ENCODE measurements at places on chromosomes 13 and 19.

DNA sequence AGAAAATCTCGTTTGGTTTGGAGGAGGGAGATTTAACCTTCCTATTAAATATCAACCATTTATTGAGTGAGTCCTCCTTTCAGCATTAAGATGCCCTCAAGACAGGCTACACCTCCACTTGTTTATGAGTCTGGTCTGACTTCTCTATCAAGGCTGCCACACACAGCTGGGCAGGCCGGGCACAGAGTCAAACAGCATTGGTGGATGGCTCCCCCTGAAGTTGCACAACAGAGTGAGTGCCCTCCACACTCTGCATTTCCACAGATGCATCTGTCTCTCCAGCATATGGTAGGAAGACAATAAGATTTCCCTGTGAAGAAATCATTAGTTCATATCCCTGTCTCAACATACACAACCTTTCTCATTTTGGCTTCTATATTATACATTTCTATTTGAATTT, 31.4 kb downstream of the PHF11 start:
- DNase-seq: no peak

DNA sequence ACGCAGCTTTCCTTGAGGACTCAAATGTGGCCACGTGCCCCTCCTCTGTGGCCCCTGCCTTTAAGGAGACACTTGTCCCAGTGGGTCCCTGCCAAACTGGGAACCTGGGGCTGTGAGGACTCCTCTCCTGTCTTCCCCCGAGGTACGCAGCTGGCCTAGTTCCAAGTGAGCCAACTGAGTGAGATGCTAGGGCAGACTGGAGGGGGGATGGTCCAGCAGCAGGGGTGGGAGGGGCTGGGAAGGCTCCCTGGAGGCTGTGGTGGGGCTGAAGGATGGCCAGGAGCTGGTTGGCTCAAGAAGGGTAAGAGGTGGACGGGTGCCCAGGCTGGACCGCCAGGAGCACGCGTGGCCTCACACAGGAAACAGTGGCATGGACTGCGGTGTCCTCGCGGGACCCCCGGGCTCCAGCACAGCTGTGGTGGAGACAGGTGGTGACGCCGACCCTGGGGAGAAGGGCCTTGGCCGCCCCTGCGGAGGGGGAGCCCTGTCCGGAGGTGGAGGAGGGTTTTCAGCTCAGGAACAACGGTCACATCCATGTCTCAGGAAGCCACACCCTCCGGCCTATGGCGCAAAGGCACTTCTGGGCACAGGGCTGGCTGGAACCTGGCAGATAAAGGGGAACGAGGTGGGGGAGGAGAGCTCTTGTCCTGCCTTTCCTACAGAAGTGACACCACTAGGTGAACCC, 45.8 kb downstream of the MLLT1 start:
- no peak for DNase-seq

DNA sequence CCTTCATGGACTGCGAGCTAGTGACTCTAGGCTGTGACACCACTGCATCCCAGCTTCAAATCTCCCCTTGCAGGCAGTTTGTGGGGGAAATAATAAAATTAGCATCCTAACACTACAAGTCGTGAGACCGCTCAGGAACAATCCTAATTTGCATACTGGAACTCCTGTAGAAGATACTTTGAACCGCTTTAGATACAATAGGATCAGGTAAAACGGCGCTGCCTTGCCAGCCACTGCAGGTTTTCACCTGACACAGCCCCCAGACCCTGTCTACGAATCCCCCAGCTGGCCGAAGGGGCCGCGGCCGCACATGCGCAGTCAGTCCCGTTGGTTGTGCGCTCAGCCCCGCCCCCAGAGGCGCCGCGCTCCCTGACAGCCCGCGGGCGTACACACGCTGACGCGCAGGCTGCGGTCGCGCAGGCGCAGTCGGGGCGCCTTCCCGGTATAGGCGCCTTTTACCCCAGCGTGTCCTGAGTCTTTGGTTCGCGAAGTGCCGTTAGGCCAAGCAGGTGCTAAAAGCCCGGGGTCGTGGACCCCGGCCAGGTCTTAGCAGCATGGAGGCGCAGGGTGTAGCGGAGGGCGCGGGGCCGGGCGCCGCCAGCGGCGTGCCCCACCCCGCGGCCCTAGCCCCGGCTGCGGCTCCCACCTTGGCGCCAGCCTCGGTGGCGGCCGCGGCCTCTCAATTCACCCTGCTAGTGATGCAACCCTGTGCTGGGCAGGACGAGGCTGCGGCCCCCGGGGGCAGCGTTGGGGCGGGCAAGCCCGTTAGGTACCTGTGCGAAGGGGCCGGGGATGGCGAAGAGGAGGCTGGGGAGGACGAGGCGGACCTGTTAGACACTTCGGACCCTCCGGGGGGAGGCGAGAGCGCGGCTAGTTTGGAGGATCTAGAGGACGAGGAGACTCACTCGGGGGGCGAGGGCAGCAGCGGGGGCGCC, at the start of gene RFXAP:
TSS of gene RFXAP (plus strand) at position 419 of the 935 bp plus-strand sequence. CDS start at position 555, 136 bp downstream.
- peak; percentile 95 for DNase-seq

DNA sequence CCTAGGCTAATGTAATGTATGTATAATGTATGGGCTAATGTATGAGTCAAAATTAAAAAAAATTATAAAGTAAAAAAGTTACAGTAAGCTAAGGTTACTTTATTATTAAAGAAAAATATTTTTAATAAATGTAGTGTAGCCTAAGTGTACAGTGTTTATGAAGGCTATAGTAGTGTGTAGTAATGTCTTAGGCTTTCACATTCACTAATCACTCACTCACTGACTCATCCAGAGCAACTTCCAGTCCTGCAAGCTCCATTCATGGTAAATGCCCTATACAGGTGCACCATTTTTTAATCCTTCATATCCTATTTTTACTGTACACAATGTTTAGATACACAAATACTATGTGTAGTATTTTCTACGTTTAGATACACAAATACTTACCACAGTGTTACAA, 1.8 kb upstream of the TMEM272 start:
- no peak for DNase-seq

- no peak for DNase-seq
Observed at GRCh38 chr13:19955873-19956559, 2.5 kb upstream of the ZMYM2 start.

- DNase-seq: peak; percentile 77
Observed at GRCh38 chr13:25881971-25882451, 169.8 kb downstream of the SHISA2 start.

DNA sequence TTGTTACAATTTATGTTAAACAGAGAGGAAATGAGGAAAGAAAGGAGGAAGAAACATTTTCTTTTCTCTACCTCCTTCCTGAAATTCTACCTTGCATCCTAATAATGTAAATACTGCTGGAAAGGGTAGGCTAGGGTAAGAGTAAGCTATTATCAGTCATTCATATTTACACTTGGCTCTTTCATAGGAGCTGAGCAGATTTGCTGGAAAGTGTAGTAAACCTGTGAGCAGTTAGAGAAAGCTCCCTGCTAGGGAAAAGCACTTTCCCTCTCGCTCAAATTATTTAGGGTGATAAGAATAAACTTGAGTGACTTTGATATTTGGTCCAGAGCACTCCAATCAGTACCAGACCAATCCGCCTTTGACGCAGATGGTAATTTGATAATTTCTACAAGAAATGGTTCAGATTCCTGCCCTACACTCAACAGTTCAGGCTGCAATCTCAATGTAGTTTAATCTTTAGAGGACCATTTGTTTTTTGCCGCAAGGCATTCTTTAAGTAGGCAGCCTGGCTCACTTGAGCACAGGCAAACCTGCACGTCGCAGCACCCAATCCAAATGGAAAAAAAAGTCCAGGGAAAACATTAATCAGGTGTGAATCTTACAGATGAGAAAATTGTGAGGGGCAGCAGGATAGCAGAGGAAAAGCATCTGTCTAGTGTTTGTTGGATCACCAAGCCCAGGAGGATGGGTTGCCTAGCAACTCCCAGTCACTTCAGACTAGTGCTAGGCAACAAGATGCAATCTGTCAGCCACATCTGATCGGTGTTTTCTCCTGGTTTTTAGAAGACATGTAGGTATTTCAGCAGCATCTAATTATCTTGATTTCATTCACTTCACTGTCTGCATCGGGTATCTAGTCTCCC, 68.6 kb upstream of the KL start:
- no peak for DNase-seq

GRCh38 chr13:108785844-108786243, 156.4 kb downstream of the MYO16 start:
- no peak for DNase-seq

GRCh38 chr19:53998223-53998622, 6.8 kb downstream of the CACNG6 start:
- DNase-seq: no peak

DNA sequence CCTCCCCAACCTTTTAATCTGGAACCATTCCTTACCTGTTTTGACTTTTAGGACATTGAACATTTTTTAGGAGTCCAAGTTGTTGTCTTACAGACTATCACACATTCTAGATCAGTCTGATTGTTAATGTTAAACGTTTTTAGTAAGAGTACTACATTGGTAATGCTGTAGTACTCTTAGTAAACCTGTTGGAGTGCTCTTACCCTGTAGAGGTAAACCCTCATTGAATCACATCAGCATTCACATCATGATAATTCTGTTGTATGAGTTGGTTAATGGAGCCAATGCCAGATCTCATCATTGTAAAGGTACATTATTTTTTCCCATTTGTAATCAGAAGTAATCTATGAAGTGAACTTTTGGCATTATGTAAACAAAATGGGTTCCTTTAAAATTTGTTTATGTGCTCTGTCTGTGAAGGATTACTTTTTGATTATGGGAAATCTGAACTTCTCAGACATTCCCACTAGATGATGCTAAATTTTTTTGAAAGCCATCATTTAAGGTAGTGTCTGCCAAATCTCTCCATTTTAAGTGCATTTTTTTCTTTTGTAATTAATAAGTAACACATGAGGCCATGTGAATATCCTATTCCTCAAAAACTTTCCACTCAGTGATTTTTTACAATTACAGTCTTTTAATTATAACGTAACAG, 55.2 kb downstream of the VWA8 start:
- no peak for DNase-seq

DNA sequence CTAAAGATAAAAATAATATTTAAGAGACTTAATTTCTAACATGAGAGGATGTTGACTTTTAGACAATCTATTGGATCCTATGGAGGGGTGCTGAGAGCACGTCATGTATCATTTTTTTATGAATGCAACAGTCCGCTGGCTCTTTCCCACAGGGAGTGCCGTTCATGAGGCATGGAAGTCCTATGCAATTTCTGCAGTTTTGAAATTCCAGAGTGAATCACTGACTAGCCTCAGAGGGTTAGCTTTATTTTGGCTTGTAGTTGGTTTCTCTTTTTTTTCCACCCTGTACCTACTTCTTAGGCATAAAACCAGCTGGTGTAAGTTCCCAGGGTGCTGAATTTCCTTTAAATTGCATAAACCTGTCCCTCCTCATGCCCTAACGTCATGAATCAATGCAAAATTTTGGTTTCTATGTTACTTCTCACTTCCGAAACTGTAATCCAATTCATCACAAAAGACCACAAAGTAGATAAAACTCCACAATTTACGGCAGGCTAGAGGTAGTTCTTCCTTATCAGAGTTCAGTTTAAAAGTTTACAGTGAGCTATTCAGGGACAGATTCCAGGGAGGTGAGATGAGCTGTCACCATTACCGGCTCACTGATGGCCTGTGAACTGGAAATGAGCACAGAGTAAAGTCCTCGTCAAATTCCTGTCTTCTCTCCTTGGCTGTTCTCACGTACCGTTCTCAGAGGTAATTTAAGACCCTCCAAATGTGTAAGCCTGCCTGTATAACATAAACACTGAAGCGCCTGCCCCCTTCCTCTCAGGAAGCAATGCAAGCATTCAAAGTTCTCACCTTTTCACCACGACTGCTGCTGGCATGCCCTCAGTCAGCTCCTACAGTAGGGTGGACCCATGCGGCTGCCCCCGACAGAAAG, 216.6 kb upstream of the SLC10A2 start:
- DNase-seq: peak; percentile 92

GRCh38 chr19:29533578-29534544, 8.1 kb downstream of the VSTM2B start:
- DNase-seq: no peak

DNA sequence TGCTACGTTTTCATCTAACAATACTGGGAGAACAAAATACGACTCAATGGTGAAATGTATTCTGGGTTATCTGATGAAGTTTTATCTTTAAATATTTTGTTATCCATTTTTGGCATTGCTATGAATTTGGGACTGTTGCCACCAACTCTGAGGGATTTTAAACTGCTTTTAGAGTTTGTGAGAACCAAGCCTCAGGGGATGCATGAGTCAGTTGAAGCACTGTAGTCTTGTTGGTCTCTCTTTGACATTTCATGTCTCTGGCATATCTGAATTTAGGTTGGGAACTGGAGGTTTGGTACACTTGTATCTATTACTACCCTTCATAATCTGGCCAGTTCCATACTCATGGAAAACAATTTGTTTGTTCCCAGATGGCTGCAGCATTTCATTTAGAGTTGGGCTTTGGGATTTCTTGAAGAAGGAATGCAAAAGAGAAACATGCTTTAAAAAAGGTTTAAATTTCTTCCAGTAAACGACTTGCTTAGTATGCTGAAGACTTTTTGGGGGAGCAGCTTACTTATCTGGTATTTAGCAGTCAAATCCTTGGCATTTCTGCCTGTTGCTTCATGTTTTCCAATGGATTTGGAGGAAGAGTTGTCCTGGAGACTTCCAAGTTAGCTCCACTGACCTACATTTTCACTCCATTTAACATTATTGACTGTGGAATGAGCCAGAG, 28.9 kb downstream of the ARHGEF7 start:
- DNase-seq: peak; percentile 83

DNA sequence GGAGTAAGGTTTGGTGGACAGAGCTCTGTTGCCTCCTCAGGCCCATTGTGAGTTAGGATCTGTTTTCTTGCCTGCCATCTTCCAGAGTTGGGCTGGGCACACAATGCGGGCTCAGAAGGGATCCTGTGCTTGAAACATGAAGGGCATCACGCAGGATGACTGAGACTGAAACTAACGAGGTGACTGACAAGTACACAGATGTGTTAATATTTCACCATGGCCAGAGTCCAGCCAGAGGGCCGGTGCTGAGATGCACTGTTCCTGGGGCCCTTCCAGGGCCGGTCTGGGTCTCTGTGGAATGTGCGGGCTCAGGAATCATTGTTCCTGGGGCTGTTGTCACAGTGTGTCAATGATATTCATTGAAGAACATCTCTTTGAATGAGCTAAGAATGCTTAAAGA, 163.7 kb downstream of the URI1 start:
- no peak for DNase-seq

DNA sequence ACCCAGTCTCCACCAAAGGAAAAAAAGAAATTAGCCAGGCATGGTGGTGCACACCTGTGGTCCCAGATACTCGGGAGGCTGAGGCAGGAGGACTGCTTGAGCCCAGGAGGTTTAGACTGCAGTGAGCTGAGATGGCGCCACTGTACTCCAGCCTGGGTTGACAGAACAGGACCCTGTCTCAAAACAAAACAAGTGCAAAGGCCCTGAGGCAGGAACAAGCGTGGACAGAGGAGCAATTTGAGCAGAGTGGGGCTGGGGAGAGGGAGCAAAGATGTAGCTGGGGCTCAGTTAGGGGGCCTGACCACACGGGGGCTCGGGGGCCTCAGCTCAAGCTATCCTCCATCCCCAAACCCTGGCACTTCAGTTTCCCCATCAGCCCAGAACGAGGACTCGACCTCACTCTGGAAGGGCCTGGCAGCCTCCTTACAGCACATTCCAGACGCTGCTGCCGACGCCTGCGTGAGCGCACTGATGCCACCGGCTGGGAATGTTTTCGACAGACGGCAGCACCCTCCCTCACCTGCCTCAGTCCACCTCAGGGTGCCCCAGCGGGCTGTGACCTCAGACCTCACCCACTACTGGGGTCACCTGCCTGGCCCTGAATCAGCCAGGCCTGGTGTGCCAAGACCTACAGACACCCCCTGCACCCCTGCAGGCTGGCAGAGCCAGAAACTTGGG, 1.8 kb upstream of the POLRMT start:
- DNase-seq: no peak
